ENCODE measurements at places on chromosomes 6 and 20. TPM values are rescaled to one million over a fixed set of nuclear protein-coding genes. Genes with fewer than 3 reads are reported as not detected.

The SIRPA gene
- polyA plus RNA-seq: 0.26 TPM

The HELZ2 gene
- polyA plus RNA-seq: 7.9 TPM

The NKX2-4 gene
- polyA plus RNA-seq: not detected

The WFDC10B gene
- not detected for polyA plus RNA-seq

The KLC4 gene
- 10.2 TPM for polyA plus RNA-seq

The LBP gene
- polyA plus RNA-seq: not detected

The ENPP3 gene
- polyA plus RNA-seq: not detected

The MPC1 gene
- polyA plus RNA-seq: 38.6 TPM

The KIF6 gene
- not detected for polyA plus RNA-seq

The DCBLD1 gene
- polyA plus RNA-seq: 0.60 TPM

The PGC gene
- polyA plus RNA-seq: not detected

The CNR1 gene
- polyA plus RNA-seq: 2.5 TPM

The TBXT gene
- polyA plus RNA-seq: not detected

The ULBP2 gene
- 0.33 TPM for polyA plus RNA-seq

The BTBD9 gene
- 15.2 TPM for polyA plus RNA-seq

The THBD gene
- polyA plus RNA-seq: not detected

The KCNG1 gene
- polyA plus RNA-seq: 3.3 TPM

The PLCG1 gene
- 12.8 TPM for polyA plus RNA-seq

The TSBP1 gene
- 0.13 TPM for polyA plus RNA-seq

The PHACTR1 gene
- polyA plus RNA-seq: 12.8 TPM

The JAG1 gene
- polyA plus RNA-seq: not detected

The COQ3 gene
- 8.9 TPM for polyA plus RNA-seq

The CST7 gene
- polyA plus RNA-seq: 22.8 TPM

The SSR1 gene
- polyA plus RNA-seq: 125 TPM

The PDYN gene
- polyA plus RNA-seq: not detected

The PTK6 gene
- polyA plus RNA-seq: 1.3 TPM

The VSTM2L gene
- polyA plus RNA-seq: not detected

The TBX18 gene
- not detected for polyA plus RNA-seq

The HAO1 gene
- polyA plus RNA-seq: not detected

The RIPPLY2 gene
- not detected for polyA plus RNA-seq

The ZNF391 gene
- polyA plus RNA-seq: 2.1 TPM

The UNC93A gene
- polyA plus RNA-seq: not detected

The FOXC1 gene
- not detected for polyA plus RNA-seq

The SLC52A3 gene
- polyA plus RNA-seq: not detected

The CD93 gene
- polyA plus RNA-seq: not detected

The RPP21 gene
- 89.1 TPM for polyA plus RNA-seq

The OTOR gene
- polyA plus RNA-seq: not detected

The CLIC5 gene
- polyA plus RNA-seq: 1.9 TPM

The L3MBTL1 gene
- polyA plus RNA-seq: 0.88 TPM

The FERMT1 gene
- polyA plus RNA-seq: not detected

The RAMACL gene
- polyA plus RNA-seq: 0.15 TPM

The SPDEF gene
- polyA plus RNA-seq: not detected

The CTCFL gene
- polyA plus RNA-seq: not detected

The GINS1 gene
- polyA plus RNA-seq: 1.2 TPM

The SIRPG gene
- polyA plus RNA-seq: 3.2 TPM

The SMIM29 gene
- polyA plus RNA-seq: 66.2 TPM

The CYP21A2 gene
- polyA plus RNA-seq: not detected

The MAP7 gene
- 4.0 TPM for polyA plus RNA-seq

The ID1 gene
- polyA plus RNA-seq: 2.2 TPM

The SAMD5 gene
- not detected for polyA plus RNA-seq

The AVP gene
- not detected for polyA plus RNA-seq

The ZBTB46 gene
- polyA plus RNA-seq: 0.04 TPM

The NKX2-2 gene
- not detected for polyA plus RNA-seq

The CHD6 gene
- 56.1 TPM for polyA plus RNA-seq

All from IgD-negative memory B cell (primary cell).